Stimulated activated CD8-positive, alpha-beta memory T cell treated with anti-CD3 and anti-CD28 coated beads, Interleukin-4, amount 100 ng/mL, for 1 hour (primary cell): ENCODE measurements at places on chromosomes 7 and 10.

- DNase-seq = no peak
These were observed at the start of gene AKR1C3 for GRCh38 chr10:5094265-5095205. TSS of gene AKR1C3 (plus strand) at chr10:5094414. CDS start at chr10:5094445, 31 bp downstream.

GRCh38 chr7:7352845-7353244, 170.5 kb downstream of the C1GALT1 start:
- no peak for DNase-seq

- DNase-seq = no peak
These were observed 93.8 kb downstream of the INPP5A start for GRCh38 chr10:132631338-132631735.

DNA sequence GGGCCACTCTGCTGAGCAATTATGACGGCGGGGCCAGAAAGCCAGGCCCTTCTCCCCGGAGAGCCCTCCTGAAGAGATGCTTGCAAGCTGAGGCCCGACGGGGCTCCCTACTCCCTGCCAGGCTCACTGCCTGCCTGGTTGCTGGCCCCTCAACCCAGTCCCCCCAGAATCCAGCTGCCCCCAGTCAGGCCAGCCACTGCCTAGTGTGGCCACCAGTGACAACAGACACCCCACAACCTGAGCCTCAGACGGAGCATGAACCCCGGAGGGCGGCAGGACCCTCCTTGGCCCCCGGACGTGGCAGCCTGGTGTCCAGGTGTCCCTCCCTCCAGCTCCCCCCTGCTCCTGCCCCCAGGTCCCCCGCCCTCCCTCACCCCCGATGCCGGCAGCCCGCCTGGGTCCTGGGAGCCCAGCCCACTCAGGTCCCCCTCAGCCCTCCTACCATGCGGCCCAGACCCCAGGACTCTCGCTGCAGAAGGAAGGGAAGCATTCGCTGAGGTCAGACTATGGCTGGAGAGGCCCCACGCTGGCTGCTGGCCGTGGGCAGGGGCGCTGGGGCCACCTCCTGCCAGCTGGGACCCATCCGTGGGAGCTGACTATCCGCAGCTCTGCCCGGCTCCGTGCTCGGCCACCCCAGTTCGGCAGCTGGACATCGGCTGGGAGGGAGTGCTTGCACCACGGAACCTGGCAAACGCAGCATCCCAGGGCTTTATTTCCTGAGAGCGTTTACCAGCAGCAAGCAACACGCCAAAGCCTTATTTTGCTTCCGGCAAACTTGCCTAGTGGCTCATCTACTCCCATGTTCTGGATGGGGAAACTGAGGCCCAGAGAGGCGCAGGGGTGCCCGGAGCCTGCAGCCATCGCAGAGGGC, 89.8 kb downstream of the UNCX start:
- no peak for DNase-seq

DNA sequence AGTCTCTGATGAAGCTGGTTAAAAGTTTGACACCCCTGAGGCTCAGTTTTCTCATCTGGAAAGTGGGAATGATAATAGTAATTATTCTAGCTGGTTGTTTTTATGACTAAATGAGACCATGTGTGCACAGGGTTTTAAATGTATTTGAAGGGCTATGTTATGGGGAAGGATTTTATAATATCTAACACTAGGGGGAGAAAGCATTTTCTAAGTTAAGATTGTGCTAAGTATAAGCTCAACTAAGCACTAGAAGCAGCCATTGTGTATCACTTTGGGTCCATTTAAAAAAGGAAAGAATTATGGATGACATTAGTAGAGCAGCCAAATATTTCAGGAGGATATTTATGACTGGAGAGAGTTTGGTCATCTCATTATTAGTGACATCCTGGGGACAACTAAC, 49.5 kb upstream of the CREB5 start:
- DNase-seq = no peak

- no peak for DNase-seq
These were observed 9.6 kb downstream of the ZNF398 start for GRCh38 chr7:149156898-149157297.

DNA sequence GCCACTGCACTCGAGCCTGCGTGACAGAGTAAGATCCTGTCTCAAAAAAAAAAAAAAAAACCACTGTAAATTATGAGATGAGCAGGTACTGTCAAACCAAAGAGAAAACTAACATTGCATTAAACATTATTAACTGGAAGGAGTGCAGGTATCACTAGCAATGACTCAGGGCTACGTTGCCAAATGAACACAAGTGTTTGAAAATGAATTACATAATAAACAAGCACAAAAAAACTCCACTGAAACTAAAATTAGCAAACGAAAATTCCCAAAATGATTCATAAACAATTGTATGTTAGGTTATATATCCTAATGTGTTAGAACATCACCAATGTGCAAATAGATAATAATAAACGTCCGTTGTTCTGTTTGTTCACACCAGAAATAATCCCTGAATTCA, 42.8 kb downstream of the NSUN6 start:
- no peak for DNase-seq

DNA sequence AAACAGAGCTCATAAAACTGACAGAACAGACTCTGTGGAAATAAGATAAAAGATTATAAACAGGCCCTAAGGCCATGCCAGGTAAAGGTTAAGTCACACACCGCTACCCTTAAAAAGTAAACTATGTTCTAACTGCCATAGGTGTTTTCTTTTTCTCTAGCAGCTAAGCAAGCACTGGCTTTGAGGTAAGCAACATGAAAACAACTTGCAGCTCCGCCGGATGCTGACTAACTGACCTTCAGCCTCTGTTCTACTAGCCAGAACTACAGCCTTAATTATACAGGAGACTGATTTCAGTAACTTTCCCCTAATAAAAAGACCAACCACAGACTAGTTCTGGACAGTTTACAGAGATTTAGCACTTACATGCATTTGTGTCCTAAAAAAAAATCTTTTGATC, 708.3 kb downstream of the CCSER2 start:
- DNase-seq = no peak

- DNase-seq = no peak
These were observed 51.8 kb downstream of the TMEM209 start for GRCh38 chr7:130153211-130153908.

GRCh38 chr10:86319676-86320075, 46.9 kb downstream of the GRID1 start:
- no peak for DNase-seq

DNA sequence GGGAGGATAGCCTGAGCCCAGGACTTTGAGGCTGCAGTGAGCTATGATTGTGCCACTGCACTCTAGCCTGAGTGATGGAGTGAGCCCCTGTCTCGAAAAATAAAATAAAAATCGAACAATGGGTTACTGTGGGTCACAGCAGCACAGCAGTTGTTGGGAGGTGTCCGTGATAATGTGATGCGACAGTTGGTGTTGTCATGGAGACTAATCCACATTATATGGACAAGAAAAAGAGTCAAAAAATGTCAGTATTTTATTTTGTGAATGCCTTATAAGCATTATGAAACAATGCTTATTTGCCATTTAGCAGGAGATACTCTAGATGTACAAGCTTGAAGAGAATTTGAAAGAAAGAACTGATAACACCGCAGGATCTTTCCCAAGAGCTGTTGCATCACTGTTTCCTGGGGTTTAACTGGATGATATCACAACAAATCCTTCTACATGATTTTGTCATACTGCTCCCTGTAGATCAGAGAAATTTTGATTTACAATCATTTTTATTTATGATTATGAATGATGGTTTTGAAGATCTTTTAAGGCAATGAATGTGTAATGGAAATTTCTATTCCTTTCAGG, 195.4 kb downstream of the BAMBI start:
- DNase-seq = no peak

DNA sequence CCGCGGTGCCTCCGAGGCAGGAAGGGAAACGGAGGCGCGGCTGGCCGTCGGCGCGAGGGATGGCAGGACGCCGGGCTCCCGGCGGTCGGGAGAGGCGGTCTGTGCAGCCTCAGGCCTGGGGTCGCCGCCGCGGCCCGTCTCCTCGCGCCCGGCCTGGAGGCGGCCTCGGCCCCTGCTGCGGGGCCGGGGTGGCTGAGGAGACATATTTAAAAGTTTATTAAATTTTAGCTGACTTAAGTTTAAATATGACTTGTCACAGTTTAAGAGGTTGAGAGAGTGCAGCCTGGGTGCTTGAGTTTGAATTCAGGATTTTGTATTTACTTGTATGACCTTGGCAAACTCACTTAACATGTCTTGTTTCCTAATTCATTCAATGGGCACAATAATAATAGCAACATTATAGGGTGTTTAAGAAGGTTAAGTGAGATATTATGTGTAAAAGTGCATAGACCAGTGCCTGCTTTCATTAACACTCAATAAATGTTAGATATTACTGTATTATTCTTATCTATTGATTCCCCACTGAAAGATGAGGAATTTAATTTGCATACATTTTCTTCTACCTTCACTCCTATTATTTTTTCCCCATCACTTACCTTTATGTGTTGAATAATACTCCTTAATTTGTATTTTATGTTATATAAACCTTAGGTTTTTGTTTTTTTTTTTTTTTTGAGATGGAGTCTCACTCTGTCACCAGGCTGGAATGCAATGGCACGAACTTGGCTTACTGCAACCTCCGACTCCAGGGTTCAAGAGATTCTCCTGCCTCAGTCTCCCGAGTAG, 718 bp downstream of the DYNC2I1 start:
- DNase-seq = no peak

DNA sequence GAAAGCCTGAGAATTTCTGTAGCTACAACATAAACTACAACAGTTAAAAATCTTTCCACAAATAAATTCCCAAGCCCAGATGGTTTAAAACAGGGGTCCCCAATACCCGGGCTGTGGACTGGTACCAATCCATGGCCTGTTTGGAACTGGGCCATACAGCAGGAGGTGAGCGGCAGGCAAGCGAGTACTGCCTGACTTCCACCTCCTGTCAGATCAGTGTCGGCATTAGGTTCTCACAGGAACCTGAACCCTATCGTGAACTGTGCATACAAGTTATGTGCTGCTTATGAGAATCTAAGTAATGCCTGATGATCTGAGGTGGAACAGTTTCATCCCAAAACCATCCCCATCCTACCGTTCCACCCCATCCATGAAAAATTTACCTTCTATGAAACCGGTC, 160.7 kb upstream of the FEZF1 start:
- DNase-seq = no peak

DNA sequence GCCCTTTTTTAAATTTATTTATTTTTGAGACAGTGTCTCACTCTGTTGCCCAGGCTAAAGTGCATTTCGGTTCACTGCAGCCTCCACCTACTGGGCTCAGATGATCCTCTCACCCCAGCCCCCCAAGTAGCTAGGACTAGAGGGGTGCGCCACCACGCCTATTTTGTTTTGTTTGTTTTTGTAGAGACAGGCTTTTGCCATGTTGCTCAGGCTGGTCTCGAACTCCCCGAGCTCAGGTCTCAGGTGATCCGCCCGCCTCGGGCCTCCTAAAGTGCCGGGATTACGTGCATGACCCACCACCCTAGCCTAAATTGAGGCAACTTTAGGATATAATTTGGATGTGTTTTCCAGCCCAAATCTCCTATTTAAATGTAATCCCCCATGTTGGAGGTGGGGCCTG, 805 bp downstream of the ZNF736 start:
- no peak for DNase-seq

DNA sequence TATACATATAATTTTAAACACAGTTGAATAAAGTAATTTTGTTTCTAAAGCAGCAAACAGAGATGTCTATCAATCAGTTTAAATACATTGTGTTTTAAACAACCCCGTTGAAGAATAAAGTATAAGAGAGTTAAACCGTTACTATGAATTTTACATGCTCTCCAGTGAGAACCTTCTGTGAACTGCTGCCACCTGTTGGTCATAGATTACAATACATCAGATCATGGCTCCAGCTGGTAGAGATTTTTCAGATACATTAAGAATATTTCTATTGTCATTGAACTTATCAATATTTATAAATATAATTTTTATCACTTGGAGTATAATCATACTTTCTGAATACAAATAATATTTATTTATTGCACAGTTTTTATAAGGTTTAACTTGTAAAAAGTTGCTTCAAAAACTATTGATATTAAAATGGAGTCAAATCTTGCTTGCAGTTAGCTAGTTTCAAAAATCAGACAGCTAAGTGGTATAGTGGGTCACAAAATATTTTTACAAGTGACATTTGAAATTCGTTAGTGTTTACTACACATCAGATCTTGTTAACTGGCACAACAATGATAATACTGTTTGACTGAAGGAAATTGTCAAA, 561.2 kb upstream of the PHF14 start:
- DNase-seq = no peak

- no peak for DNase-seq
These were observed 719.5 kb downstream of the ZWINT start for GRCh38 chr10:55641601-55642000.

GRCh38 chr10:20767028-20767427, 130.1 kb downstream of the NEBL start:
- DNase-seq = no peak

GRCh38 chr7:110877016-110877415, 213.9 kb upstream of the LRRN3 start:
- no peak for DNase-seq

GRCh38 chr10:63757067-63757466, 235.9 kb downstream of the REEP3 start:
- no peak for DNase-seq

DNA sequence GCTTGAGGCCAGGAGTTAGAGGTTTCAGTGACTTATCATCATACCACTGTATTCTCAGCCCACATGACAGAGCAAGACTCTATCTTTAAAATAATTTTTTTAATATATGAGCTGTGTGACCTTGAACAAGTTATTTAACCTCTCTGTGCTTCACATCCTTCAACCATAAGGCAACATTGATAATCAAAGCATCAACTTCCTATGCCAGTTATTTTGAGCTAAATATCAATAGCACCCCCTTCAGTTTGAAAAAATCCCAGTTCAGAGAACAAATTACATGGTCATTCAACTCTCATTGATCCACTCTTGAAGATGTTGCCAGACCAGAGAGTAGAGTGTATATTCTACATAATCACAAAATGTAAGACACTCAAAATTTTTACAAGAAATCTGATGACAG, 53.0 kb downstream of the ASNS start:
- DNase-seq = no peak

DNA sequence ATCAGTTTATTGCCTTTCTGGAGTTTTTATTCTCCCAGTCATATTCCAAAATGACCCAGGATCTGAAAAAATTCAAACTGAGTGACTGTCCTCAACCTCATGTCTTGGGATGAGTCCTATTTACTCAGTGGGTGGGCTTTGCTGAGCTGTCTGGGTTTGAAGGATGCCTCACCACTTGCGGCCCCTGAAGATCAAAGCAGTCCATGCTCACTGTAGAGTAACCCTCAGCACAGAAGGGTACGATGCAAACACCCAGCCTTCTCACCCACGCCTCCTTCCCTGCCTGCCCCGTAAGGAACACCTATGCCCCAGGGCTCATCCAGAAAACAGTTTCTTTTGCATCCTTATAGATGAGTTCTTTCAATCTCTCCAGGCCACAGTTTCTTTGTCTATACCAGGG, 42.2 kb upstream of the GRB10 start:
- no peak for DNase-seq

DNA sequence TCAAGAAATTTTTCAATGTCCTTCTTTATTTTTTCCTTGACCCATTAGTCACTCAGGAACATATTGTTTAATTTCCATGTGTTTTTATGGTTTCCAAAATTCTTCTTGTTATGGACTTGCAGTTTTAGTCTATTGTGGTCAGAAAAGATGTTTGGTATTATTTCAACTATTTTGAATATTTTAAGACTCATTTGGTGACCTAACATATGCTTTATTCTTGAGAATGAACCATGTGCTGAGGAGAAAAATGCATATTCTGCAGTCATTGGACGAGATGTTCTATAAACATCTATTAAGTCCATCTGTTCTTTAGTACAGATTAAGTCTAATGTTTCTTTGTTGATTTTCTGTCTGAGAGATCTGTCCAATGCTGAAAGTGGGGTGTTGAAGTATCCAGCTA, 42.3 kb upstream of the MDFIC start:
- DNase-seq = no peak

GRCh38 chr7:154978017-154978416, 24.9 kb downstream of the PAXIP1 start:
- DNase-seq = no peak
